ENCODE measurements at places on chromosomes 5 and 9.

DNA sequence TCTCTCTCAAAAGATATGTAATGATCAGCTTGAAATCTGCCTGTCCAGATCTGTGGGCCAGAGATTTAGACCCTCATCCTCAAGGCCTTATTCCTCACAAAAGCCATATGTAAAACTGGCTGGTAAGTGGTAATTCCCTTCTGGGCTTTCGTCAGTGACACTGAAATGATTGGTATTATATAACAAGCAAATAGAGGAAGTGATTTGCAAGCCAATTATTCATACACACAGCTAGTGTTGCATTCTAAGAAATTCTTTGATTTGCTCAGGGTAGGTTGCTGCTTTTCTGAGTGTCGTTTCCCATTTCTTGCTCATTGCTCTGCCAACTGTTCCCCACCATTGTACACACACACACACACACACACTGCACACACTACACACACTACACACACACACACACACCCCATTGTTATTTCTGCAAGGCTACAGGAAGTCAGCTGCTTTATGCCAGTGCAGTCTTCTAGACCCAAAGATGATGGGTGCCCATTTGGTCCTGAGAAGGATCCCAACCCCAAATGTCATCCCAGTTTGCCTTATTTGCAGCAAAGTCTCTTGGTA is 76.8 kb downstream of the PRLR start:
- no peak for DNase-seq

- DNase-seq = no peak
Observed at GRCh38 chr5:130065617-130066016, 161.4 kb downstream of the CHSY3 start.

DNA sequence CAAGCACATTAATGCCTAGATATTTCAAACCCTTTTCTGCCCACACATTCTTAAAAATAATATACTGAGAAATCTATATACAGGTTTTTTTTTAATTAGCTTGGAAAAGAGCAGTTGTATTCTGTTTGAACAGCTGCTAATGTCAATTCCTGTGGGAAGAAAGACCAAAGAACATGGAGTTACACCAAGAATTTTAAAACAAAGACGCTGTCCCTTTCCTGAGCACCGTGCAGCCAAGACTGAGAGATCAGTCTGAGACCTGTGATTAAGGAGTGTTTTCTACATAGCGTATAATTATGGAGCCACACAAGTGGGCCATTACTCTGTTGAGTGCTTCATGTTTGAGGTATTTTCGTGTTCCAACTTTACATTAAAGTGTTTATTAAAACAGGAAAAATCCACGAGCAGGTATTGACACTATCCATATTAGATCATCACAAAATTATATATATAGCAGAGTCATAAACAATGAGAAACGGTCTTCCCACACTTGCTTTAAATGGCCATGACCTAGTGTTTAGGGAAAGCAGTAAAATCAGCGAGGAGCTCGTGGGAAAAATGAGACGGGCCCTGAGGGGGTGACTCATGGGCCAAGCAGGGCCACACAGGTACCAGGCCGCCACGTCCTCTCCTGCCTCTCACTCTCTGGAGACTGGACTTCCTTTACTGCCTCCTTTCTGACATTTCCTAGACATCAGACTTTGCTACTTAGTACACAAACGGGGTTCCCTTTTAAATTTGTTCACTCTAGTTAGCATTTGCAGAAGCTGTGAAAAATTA is 153.1 kb upstream of the OTULINL start:
- no peak for DNase-seq

DNA sequence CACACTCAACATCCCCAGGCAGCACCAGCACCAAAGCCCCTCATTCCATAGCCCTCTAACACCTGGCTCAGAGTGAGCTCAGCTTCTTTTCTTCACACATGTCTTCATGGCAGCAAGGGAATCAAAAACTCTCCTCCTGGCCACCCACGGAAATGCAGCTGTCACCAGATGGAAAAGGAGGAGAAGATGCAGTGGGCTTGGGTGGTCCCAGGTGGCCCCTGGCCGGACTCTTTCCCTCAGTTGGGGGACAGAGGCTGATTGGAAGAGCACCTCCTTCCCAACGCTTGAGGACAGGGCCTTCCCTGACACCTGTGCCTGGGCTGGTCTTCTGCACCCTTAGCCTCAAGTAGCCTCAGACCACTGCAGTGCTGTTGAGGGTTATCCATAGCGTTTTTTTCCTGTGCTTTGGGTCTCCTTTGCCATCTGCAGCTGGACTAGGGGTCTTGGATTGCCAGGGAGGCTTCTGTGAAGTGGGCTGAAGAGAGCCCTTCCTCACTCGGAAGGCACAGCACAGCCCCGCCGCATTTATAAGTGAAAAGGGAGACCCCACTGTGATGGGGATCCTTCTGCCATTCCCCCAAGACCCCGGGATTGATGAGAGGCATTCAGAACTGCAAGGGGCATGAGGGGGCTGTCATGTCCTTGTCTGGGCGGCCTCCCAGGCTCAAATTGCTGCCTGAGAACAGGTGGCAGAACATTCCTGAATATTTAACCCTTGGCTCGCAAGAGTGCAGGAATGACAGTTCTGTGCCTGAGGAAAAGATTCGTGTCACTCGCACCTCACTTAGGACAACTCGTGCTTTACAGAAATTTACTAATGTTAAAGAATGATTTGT is 200.0 kb downstream of the AUH start:
- DNase-seq = no peak

DNA sequence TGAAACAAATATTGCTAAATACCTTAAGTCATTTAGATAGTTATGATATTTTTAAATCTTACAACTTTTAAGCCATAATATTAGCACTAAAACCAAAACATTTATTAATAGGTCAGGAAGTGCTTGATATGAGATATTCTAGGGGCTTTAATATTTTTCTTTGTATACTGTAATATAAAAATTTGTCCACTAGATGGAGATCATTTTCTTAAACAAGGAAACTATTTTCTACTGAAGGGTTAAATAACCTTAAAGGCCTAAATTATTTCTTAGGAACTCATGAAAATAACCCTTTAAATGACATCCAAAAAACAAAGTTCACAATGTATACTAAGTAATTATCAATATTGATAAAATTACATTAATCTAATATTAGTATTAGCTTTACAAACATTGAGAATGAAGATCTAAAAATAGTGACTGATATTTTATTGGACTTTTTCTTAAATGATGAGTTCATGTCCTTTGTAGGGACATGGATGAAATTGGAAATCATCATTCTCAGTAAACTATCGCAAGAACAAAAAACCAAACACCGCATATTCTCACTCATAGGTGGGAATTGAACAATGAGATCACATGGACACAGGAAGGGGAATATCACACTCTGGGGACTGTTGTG is 635.7 kb downstream of the RAB3C start:
- DNase-seq = no peak

GRCh38 chr9:34430843-34431437 is 27.4 kb downstream of the FAM219A start:
- no peak for DNase-seq

DNA sequence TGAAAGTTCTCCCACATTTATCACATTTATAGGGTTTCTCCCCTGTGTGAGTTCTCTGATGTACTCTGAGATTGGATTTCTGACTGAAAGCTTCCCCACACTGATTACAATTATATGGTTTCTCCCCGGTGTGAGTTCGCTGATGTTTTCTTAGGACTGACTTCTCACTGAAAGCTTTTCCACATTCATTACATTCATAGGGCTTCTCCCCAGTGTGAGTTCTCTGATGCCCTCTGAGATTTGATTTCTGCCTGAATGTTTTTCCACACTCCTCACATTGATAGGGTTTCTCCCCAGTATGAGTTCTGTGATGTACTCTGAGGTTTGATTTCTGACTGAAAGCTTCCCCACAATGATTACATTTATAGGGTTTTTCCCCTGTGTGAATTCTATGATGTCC is 36.3 kb downstream of the ZNF782 start:
- DNase-seq = no peak

- DNase-seq = no peak
Observed at GRCh38 chr9:76269789-76270188, 124.4 kb downstream of the RFK start.

DNA sequence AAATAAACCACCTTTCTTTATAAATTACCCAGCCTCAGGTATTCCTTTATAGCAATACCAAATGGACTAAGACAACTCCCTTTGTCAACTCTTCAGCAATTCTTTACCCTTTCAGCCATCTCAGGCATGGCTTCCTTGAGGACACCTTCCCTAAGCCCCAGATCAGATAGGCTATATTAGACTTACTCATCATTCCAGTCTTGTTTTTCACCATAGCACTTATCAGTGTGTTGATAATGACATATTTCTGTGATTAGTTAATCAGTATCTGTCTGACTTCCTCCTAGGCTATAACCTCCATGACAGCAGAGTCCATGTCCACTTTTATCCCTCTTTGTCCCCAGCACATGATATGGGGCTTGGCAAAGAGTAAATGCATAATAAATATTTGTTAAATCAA is 238.1 kb downstream of the ACTL7B start:
- no peak for DNase-seq

DNA sequence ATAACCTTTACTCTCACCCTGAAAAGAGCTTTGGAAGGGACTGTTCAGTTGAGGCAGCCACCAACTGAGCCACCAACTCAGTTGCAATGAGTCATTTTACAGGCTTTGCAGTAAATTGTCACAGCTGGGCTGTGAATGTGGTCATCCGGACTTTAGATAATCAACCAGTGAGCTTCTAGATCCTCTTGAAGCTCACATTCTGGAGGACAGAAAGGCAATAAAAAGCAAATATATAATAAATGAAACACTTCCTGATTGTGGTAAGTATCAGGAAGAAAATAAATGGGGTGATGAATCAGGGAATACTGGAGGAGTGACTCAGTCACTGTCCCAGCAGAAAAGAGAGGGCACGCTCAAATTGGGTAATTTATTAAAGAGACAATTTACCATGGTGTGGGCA is 13.2 kb upstream of the C5orf58 start:
- no peak for DNase-seq

GRCh38 chr9:134570151-134570621 is 71.4 kb upstream of the COL5A1 start:
- DNase-seq = no peak

DNA sequence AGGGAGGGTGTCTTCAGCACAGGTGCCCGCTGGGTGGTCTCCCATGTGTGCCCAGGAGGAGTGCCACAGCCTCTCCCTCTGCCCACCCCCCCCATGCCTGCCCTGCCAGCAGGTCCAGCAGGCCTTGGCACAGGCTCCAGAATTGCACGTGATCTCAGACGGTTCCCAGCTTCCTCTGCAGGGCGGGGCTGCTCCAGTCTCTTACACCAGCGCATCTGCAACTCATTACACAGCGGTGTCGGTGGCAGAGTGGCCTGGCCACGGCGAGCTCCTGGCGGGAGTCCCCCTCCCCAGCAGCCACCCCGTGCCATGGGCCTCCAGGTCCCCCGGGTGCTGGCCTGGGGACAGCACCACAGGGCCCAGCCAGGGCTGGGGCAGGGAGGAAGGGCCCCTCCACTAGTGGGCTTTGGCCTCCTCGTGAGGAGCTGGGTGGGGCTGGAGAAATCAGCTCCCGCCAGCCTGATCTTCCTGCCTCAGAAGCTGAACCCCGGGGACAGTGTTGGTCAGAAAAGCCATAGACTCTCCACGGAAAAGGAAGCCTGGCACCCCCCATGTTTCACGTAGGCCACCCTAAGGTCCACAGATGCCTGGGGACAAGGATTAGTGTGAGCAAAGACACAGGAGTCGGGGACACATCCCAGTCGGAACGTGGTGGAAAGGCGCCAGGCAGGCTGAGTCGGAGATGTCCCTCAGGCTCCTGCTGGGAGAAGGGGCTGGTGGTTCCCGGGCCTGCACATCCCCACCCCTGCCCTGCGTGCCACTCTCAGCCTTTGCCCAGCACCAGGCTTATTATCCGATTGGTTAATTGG is 40.2 kb downstream of the RXRA start:
- DNase-seq = no peak

GRCh38 chr5:58844395-58844794 is 261.5 kb downstream of the RAB3C start:
- DNase-seq = no peak

DNA sequence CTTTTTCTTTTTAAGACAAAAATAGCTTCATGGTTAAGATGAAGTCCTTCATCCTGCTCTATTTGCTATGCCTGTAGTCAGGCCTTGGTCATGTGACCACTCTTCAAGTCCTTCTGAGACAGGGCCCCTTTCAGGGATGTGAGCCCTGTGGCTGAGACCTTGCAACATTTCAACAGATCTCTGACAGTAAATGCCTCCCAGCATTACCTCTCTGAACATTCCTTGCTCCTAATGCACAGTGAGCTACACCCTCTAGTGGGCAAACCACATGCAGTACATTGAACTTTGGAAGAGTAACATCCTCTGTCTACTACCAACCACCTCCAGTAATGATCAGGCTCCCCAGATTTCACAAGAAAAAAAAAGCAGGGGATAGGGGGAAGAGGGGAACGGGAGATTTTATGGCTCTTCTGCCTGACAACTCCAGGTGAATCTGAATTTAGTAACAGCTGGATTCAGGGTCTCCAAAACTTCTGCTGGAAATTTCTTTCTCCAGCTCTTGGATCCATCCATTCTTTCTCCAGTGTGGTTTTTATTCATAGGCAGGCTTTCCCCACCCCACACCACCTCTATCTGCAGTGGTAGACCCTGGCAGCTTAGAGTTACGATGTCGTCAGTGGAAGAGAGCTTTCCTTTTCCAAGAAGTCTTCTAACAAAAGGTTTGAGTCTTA is 8.9 kb upstream of the FBXO38 start:
- DNase-seq = no peak

- DNase-seq = no peak
Observed at GRCh38 chr9:92616655-92617111, 53.2 kb downstream of the IPPK start.

All from CD4-positive, alpha-beta T cell treated with Interleukin-6 at 100 ng/mL for 8 hours (primary cell).